ENCODE measurements at places on chromosomes 13 and 19. TPM values are rescaled to one million over a fixed set of nuclear protein-coding genes. Genes with fewer than 3 reads are reported as not detected.

- no peak for DNase-seq
Measured at GRCh38 chr19:29400917-29401711, 124.7 kb upstream of the VSTM2B start.

- no peak for DNase-seq
Measured at GRCh38 chr19:42420055-42420544, 7.1 kb downstream of the LIPE start.

DNA sequence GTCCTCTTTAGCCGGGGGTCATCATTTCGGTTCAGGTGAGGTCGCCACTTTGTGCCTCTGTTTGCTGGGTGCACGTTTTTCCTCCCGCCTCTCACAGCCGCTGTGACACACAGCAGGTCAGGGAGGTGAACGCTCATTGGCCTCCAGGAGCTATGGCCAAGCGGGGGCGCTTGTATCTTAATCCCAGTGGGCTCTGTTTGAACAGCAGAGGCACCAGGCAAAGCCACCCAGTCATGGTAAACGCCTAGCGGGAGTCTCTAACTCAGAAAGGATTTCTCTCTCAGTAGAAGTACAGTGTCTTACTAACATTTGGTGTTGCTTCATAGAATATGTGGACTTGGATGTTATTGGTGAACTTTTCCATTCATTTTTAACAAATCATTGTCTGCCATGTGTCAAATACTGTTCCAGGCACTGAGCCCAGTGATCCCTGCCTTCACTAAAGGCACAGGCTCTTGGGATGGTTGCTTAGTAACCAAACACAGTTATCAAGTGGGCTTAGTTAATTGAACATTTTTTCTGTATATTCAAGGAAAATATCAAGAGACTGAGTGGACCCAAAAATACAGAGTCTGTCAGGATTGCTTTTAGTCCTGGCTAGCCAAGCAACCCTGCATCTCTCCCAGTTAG is 186.7 kb downstream of the STK24 start:
- peak; percentile 79 for DNase-seq

DNA sequence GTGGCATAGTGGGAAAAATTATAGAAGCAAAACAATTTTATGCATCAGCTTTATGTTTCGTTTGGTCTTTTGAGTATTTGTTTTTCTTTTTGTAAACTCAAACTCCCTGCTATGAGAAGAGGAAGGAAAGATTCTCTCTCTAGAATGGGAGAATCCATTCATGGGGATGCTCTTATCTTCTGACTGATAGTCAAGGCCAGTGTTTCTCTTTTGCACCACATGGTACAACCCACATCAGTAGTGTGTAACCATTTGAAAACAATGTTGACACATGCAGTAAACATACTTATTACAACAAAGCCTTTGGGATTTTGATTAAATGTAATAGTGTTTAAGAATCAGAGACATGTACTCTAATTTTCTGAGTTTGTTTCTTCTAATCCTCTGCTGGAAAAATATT is 490.5 kb downstream of the MYO16 start:
- DNase-seq = no peak

GRCh38 chr13:42762251-42762650 is 19.1 kb upstream of the FAM216B start:
- DNase-seq = no peak

The KCNN1 gene
- 1.7 TPM for total RNA-seq

GRCh38 chr13:20526664-20527063 is 1.0 kb upstream of the CRYL1 start:
- DNase-seq = no peak

- no peak for DNase-seq
Measured at GRCh38 chr13:107088061-107088460, 520.1 kb upstream of the ARGLU1 start.

DNA sequence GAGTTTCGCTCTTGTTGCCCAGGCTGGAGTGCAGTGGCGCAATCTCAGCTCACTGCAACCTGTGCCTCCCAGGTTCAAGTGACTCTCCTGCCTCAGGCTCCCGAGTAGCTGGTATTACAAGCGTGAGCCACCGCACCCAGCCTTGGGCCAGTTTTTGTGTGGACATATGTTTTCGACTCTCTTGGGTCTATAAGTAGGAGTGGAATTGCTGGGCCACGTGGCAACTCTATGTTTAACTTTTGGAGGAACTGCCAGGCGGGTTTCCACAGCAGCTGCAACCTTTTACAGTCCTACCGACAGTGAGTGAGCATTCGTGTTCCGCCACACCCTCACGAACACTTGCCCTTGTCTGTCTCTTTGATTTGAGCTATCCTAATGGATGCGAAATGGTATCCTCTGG is 44.9 kb downstream of the BICRA start:
- DNase-seq = no peak

The ALDH16A1 gene
- 11.4 TPM for total RNA-seq

The KISS1R gene
- total RNA-seq = not detected

- no peak for DNase-seq
Measured at GRCh38 chr19:51520728-51521127, 10.7 kb downstream of the SIGLEC6 start.

- no peak for DNase-seq
Measured at GRCh38 chr13:114145722-114146121, 13.3 kb upstream of the RASA3 start.

GRCh38 chr13:31433207-31433606 is 233.4 kb downstream of the B3GLCT start:
- no peak for DNase-seq

DNA sequence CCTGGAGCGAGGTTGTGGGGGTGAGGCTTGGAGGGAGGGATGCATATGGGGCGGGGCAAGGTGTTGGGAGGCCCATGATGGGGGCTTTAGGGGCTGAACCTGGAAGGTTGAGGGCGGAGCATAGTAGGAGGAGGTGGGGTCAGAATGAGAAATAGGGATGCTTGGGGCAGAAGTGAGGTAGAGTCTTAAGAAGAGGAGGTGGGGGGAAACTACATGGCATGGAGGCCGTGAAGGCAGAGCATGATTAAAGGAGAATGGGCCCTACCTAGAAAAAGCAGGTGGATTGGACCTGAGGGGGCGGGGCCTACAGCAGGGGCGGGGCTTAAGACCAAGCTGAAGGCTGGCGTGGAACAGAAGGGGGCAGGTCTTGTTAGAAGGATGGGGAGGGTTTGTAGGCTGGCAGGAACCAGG is 799 bp downstream of the NR1H2 start:
- DNase-seq = peak; percentile 82

The FCER2 gene
- total RNA-seq = not detected

The MCF2L gene
- total RNA-seq = 47.5 TPM

GRCh38 chr13:73040484-73040883 is 18.3 kb upstream of the KLF5 start:
- no peak for DNase-seq

DNA sequence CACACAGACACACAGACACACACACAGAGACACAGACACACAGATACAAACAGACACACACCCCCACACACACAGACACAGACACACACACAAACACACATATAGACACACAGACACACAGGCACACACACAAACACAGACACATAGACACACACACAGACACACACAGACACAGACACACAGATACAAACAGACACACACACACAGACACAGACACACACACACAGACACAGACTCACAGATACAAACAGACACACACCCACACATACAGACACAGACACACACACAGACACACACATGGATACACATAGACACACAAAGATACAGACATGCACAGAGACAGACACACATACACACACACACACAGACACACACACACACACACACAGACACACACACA is 174.5 kb downstream of the URI1 start:
- no peak for DNase-seq

DNA sequence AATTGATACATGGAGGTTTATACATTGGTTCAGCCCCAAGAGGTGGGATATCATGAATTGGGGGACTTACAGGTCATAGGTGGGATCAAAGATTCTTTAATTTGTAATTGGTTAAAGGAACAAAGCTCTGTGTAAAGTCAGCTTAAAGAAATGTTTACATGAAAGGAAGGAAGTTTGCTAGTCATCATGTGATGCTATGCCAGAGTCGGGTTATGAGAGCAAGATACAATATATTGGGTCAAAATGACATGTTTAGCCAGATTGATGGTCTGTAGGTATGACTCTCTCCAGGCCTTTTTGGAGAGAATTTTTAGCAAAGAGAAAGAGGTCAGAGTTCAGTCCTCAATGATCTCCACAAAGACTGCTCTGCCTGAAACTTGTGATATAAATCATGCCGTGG is 5.3 kb upstream of the CYSLTR2 start:
- DNase-seq = no peak

- DNase-seq = no peak
Measured at GRCh38 chr13:93476175-93476574, 249.6 kb downstream of the GPC6 start.

The CEACAM8 gene
- not detected for total RNA-seq

The MADCAM1 gene
- 0.34 TPM for total RNA-seq

DNA sequence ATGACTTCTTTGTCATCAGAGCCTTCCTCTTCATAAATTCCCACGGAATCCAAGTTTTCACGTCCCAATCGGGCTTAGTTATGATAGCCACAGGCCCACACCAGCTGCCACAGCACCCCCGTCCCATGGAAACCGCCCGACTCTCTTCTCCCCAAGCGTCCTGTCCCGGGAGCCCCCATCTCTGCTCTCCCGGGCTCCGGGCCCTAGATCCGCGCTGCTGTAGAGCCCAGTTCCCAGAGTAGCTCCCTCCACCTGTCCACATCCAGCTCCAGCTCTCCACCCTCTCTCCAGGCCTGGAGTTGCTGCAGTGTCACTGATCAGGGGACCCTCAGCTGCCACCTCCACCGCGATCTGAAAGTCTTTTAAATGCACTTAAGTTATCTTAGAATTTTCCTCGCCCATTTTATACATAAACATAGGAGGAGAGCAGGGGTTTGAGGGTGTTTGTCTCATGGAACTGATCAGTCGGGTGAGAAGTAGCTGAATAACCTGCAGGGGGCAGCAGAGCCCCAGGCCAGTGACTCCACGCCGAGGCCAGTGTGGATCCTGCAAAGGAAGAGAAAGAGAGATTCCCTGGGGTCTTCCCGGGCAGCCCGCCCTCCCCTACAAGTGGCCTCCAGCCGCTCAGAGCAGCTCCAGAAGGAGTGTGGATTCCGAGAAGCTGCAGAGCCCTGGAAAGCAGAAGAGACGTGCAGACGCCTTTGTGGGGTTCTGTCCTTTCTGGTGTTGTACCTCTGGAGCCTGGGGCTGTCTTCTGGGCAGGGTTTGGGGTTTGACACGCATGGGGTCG is 1.1 kb upstream of the ZNF763 start:
- peak; percentile 89 for DNase-seq

The ENOX1 gene
- total RNA-seq = 2.4 TPM

DNA sequence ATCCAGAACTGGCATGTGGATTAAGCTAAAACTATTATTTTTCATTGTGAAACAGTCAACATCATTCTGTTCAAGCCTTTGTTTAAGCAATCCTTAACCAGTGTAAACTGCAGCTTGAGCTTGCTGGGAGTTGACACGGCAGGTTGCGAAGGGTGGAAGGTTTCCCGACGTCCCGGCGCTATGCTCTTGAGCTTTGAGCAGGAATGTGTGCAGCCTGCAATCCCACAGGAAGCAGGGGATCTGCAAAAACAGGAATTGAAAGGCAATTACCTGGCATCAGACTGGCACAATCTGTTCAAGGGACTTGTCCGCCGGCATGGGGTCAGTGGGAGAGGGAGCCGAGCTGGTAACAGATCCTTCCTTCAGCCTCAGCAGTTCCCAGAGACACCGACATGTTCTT is 586.7 kb upstream of the SGCG start:
- DNase-seq = no peak

DNA sequence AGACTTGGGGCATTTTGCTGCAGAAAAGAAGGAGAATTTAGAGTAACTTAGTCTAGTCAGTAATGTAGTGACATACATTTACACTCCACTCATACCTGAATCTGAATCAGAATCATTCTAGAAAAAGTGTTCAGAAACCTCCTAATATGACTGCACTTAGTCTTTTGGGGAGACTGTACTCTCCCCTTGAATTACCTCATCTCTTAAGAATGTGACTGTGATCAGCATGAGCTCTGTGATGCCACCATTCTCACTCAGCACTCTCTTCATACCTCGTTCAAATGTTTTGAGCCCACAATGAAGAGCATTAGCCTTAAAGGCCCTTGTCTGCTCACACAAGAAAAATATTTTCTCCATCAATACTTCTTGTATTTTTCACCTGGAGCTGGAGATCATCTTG is 229.4 kb downstream of the FGF14 start:
- no peak for DNase-seq

DNA sequence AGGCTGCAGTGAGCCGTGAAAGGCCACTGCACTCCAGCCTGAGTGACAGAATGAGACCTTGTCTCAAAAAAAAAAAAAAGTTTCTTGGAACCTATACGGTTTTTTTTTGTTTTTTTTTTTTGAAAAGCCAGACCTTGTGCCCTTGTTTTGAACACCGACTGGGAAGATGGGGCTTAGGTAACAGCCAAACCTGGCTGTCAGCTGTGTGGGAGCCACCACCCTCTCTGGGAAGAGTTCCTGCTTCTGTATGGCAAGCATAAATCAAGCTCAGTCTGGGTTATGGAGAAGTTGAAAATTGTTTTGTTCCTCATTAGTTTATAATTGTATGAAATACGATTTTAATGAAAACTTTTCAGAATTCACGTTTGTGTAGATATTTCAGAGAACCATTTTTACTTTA is 39.5 kb downstream of the MPHOSPH8 start:
- no peak for DNase-seq

DNA sequence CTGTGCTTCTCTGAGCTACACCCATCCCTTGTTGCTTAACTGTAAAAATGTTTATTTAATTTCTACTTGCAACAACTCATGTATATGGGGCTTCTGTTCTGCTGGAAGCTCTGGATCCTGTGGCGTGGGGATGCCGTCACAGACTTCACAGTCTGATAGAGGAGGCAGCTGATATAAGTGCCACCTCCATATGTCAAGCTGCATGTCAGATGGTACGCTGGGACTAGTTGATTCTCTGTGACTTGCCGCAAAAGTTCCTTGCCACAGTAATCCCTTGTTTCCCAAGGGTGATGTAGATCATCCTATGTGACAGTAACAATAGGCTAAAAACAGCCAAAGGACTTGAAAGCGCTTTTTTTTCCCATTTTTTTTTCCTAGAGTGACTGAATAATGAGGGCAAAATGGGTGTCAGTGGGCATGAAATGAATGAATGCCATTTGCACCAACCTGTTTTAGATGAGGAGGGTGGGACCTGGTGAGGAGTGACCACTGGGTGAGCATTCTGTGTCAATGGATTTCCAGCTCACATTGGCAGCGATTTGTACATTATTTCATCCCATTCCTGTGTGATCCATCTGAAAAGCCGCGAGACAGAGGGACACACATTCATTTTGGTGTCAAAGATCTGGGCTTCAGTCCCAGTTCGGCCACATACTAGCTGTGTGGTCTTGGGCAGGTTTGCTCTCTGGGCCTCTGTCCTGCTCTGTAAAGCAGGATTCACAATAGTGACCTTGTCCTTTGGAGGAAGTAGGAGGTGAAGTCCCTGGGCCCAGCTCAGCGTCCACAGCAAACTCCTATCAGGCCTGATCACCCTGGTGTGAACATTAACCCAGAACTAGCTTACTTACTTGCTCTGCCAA is 88.9 kb upstream of the RNF113B start:
- no peak for DNase-seq

DNA sequence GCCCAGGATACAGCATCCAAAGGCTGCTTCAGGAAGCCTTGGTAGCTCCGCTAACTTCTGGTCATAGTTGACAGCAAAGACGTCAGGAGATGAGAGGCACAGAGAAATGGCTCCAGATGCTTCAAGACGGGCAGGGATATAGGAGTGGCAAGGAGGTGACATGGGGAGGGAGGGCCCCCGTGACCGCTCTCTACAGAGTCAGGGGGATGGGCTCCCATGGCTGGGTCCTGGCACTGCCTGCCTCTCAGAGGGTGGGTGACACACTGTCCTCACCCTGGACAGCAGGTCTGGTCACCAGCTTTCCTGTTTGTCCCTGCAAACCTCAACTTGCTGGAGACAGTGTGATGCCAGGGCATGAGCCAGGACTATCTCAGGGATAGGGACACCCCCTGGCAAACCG is 10.3 kb upstream of the ZNF14 start:
- DNase-seq = no peak
